ENCODE measurements at places on chromosomes 5 and 9.

DNA sequence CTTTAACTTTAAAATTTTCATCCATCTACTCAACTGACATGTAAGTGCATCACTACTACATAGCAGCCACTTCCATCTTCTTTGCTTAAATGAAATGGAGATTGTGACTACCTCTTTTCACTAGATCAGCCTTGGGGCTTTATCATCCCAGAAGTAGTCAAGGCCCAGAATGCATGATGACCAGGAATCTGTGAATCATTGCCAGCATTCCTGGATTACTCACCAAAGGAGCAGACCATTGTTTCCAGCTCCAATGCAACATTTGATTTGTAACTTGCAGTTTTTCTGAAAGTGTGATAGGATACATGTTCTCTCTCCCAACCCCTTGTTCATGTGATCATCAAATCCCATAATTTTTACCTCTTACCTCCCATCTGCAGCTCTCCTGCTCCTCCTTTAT, 65.1 kb downstream of the PLPPR1 start:
- no peak for DNase-seq

DNA sequence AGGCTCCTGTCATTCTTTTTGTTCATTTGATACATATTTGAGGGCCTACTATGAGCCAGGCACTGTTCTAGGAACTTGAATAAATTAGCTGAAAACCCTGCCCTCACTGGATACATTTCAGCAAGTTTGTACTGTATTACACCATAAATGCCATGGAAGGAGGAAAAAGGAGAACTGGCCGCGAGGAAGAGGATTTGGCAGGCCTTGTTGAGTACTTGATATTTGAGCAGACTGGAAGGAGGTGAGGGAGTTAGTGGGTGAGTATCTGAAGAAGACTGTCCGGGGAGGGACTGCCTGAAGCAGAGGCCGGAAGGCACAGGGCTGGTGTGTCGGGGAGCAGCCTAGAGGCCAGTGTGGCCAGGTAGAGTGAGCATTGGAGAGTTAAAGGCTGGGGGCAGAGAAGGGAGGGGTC, 4.5 kb downstream of the SNX30 start:
- DNase-seq, result no peak

GRCh38 chr5:166257661-166258060, 2033.8 kb upstream of the WWC1 start:
- no peak for DNase-seq

GRCh38 chr9:130610862-130611707, 31.7 kb downstream of the FUBP3 start:
- DNase-seq, result no peak

Measured in left colon (tissue), 2 donors.